ENCODE measurements at places on chromosomes 3 and 15.

DNA sequence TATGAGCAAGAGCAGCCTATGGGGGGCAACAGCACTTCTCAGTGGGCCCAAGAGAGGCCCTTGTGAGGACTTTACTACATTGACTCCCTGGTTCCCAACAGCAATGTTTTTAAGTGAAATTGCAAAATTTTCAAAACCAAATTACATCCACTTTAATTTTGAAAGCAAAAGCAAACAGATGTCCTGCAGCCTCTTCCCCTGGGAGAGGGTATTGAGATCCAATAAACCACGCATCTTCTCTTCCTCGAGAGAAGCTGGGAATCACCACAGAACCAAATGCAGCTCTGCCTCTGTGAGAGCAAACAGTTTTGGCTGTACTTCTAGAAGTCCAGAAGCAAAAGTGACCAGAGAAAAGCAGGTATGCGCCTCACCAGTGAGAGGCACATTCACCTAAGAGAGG lies 25.2 kb downstream of the NMNAT3 start:
- no peak for DNase-seq

- DNase-seq, result no peak
Observed at GRCh38 chr3:130770644-130771043, 24.0 kb upstream of the PIK3R4 start.

- no peak for DNase-seq
Observed at GRCh38 chr3:112111785-112112402, 21.2 kb downstream of the GCSAM start.

- no peak for DNase-seq
Observed at GRCh38 chr15:66558271-66558670, 7.5 kb downstream of the LCTL start.

DNA sequence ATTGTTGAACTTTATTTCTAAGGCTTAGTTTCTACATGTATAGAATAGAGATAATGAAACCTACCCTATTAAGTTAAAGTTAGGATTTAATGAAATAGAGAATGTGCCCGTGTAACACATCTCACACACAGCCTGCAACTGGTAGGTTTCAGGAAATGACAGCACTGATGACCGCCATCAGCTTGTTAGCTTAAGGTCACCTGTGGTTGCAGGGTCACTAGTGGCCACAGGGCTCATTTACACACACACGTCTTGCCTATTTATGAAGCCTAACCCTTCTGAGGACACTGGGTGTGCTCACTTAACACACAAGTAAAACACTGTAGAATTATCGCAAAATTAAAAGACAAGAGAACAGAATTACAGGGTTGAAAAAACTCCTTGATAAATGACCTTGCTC lies 20.1 kb downstream of the CHRM5 start:
- no peak for DNase-seq

DNA sequence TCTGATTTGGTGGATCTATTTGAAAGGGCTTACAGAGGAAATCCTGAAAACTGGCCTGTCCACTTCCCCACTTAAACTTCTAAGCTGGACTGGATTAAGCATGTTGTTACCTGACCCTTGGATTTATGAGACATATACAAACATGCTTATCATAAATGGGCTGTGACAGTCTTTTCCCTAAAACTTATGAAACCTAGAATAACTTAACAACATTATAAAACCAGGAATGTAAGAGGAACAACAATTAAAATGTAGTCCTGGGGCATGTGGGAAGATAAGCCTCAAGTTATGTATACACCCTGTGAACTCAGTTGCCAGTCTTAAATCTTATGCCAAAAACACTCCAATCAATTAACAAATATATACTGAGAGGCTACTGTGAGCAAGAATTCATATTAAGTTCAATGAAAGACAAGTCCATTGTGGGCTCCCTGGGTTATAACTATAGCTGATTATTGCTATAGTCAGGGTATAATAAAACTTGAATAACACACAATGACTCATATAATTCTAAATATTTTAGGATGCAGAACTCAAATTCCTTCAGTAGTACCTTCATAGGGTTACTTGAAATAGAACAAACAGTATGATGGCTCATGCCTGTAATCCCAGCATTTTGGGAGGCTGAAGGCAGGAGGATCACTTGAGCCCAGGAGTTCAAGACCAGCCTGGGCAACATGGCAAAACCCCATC lies 87.2 kb upstream of the PPIB start:
- no peak for DNase-seq

GRCh38 chr3:194310060-194310835 lies 40.9 kb downstream of the CPN2 start:
- no peak for DNase-seq

- DNase-seq, result no peak
Observed at GRCh38 chr3:147388700-147389580, 17.4 kb downstream of the ZIC4 start.

- no peak for DNase-seq
Observed at GRCh38 chr3:27325419-27325818, 43.8 kb downstream of the NEK10 start.

DNA sequence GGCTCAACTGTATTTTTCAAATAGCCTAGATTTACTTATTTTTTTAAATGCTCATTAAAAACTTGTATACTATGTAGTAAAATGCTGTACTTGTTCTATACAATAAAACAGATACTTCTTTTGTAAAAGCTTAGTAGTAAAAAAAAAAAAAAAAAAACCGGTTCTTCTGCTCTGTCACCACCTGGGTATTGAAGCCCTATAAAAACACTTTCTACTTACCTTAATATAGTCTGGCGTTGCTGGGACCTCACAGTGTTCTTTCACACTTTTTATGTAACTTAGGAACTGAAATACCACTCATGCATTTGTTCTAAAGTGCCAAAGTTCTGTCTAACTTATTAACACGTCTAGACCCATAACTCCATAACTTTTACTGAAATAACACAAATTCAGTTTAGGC lies 61.4 kb downstream of the TASOR start:
- no peak for DNase-seq

DNA sequence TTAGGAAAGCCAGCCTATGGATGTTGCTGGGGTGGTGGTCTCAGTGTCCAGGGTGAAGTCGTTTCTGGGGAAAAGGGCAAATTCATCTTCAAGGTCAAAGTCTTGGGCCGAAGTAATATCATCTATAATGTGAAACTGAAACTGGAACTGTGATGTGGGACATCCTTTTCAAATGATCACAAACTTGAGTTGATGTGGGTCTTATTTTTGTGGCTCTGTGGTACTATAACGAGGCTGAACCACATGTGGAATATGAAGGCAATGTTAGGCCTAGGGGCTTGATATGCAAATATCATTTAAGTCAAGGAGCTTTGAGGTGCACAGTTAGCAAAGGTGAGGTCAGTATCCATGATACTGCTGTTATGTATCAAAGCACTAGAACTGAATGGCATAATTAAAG lies 1.5 kb upstream of the CD200R1L start:
- DNase-seq, result no peak

- DNase-seq, result no peak
Observed at GRCh38 chr3:181103605-181104004, 114.1 kb upstream of the DNAJC19 start.

DNA sequence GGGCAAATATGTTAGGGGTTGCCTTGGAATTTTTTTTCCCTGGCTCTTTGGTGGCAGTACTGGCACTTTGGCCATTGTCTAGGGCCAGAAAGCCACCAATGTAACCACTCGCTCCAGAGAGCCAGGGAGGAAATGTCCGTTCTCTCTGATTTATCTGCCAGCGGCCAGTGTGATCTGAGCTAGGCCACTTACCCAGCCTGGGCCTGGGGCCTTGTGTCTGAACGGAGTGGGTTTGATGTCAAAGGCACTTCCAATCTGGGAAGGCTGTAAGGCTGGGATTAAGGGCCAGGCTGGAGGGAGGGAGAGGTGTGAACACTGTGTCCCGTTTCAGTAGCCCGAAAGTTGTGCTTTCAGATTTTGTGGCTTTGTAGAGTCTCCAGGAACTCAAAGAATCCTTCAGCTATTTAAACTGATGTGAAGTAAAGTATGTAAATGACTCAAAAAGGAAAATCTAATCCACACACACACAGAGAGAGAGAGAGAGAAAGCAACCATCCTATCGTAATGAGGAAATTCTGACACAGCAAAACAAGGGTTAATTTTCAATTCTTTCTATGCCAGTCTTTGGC lies 271.0 kb downstream of the PDZRN3 start:
- no peak for DNase-seq

GRCh38 chr3:48130321-48130904 lies 57.8 kb downstream of the CDC25A start:
- DNase-seq, result no peak
